ENCODE measurements at places on chromosomes 2 and 18.
A peak's percentile ranks its signal among the peaks of the same experiment; 100 is the strongest.

GRCh38 chr2:216498070-216498378 is 620 bp upstream of the RPL37A start:
- no peak for DNase-seq

DNA sequence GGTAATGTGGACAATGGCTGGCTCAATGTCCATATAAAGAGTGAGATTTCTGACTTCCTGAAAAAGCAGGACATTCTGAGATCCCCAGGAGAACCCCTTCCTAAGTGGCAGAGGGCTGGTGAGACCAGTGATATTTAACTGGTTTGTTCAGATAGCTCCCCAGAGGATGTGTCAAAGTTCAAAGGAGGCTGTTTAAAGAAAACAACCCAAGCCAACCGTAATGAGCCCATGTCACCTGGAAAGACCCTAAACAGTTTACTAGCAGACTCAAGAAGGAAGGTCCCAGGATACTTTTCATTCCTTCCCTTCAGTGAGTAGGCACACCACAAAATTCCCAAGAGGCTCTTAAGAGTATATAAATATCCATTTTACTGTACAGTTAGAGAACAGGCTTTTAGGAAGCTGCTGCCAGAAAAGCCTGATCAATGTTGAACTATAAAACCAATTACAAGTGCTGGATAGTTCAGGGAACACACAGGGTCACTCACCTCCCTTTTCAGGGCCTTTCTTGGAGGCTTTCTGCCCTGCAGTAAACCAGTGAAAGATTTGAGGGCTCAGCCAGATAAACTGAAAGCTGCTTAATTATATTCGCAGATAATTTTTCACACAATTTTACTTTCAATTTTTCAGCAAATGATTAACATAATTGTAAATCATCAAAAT is 293.5 kb downstream of the ASXL3 start:
- DNase-seq = no peak

DNA sequence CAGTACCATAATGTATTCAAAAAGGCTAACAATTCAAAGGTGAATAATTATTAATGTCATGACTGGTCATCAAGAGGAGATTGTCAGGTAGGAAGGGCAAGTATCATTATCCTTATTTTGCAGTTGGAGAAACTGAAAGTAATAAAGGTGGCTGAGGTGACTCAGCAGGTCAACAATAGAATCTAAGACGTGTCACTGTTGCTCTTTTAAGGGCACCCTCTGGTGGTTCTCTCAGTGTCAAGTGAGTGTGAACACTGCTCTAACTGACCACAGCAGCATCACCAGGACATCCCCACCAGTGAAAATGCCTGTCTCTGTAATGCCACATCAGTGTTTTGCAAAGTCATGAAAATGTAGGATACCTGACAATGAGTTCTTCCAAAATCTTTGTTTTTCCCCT is 69.7 kb downstream of the DCC start:
- no peak for DNase-seq

GRCh38 chr2:60725466-60725865 is 30.6 kb upstream of the PAPOLG start:
- no peak for DNase-seq

DNA sequence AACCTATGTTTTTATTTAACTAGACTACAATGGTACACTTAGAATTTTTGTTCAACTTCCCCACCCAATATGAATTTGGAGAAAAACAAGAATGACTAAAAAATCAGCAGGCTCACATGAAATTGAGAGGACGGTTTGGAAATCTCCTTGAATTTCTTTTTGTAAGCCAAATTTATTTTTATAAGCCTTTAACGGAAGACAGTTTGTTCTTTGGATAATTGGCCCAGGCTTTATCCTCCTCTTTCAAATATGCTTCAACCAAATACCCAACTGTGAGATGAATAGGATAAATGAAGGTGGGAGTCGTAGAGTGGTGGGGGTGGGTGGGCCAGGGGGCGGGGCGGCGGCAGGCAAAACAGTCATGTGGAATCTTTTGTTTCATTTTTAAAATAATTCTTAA is 60.6 kb downstream of the FMNL2 start:
- DNase-seq = no peak

DNA sequence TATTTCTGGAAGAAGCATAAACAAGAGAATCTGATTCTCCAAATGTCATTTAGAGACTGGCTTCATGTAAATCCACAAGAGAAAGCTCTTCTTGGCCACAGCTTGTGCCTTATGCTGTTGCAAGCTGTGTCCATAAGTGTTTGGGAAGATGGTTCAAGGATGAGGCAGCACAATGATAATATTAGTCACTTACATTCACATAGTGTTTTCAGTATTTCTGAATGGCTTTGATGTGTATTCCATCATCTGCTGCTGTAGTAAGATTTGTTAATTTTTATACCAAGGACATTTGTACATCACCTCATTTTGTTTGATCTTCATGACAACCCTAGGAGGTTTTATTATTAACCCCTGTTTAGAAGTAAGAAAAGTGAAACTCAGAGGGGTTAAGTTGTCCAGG is 29.9 kb downstream of the CREG2 start:
- DNase-seq = no peak

DNA sequence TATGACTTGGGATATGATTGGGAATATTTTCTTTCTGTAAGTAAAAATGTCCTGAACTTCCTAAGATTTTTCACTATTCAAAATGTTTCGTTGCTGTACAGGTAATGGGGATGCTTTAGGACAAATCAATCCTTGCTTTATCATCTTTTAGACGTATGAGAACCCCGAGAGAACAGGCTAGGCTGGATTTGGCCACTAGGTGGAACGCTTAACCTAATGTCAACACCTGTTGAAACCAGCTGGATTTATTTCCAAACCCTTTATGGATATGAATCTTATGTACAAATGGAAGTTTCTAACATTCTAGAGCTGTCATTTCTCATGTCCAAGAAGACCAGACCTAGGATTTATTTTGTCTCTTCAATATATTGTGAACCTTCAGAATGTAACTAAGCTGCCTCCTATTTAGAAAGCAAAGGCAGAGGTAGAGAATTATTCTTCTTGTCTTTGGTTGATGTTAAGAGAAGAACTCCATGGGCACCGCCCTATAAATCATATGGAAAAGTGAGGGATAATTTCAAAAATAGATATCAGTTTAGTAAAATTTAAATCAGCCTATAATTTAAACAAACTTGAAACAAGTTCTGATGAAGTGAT is 96.7 kb downstream of the PMAIP1 start:
- DNase-seq = no peak

GRCh38 chr2:41087946-41088345 is 636.1 kb upstream of the SLC8A1 start:
- DNase-seq = no peak

DNA sequence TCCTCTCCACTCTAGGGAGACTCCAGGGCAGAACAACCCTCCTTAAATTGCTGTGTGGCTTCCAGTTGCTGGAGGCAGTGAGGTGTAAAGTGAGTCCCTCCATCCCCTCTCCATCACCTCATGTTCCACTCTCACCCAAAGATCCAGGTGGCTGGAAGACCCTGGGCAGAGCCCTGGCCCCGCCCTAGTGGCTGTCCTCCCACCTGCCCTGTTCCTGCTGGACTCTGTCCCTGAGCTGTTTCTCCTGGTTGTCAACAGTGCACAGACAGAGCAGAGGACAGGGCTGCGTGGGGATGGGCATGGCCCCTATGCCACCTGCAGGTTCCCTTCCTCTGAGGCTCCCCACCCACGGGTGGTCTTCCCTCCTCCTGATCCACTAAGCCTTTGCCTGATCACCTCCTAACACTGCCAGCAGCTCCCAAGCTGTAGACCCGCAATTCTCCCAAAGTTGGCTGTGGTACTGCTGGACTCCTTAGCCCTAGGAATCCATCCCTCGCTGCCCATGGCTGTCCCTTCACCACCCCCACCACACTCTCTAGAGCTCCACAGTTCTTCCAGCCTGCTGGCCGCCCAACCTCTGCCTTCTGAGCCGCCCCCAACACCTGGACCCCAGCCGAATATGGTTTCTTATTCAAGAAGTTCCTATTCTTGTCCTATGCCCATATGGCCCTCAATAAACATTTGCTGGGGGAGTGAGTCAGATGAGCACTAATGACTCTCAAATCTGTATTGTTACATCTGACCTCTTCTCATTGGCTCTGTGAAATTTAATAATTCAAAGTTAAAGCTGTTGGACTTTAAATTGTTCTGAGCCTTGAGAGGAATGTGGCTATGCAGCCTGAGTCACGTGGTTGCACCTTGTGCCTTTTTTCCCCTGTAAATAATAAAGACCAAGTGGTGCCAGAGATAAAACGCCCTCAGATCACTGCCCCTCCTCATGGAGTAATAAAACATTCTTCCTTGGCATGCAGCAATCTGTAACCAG is 260.0 kb upstream of the HS6ST1 start:
- DNase-seq = no peak

GRCh38 chr2:128162266-128162665 is 71.3 kb downstream of the UGGT1 start:
- no peak for DNase-seq

DNA sequence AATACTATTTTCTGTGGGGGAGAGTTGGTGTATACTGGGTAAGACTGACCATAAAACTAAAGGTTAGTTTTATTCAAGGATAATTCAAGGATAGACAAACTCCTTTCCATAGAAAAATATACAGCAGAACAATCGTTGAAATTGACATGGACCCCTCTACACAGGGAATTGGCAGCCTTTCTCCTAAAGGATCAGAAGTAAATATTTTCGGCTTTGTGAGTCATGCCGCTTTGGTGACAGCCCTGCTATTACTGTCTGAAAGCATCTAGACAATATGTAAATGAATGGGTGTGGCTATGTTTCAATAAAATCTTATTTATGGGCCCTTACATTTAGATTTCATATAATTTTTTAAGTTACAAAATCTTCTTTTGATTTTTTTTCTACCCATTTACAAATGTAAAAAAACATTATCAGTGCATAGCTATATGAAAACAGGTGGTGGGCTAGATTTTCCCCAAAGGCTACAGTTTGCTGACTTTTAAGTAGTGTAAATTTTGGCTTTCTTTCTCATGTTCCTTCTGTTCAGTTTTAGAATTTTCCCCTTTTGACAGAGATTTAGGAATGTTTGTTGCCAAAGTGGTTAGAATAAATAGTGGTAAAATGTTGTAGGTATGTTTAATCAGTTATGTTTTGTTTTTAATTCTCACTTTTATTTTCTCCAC is 270.6 kb downstream of the DCC start:
- no peak for DNase-seq

DNA sequence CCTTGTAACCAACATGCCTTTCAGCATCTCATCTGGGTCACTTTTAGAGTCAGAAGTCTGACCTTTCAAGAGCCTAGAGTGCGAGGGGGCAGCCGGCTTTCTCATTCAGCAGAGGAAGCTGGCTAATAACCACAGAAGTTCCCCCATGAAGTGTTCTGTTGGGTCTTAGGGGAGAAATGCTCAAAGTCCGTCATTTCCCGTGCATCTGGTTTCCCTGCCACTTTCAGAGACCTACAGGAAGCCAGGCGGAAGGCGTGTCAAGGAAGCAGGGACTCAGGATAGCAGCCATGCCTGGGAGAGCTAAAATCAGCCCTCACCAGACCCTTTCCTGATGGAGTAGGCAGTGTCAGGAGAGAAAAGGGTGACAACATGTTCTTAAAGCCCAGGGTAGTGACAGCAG is 301.8 kb upstream of the ID2 start:
- no peak for DNase-seq

- DNase-seq = no peak
Observed at GRCh38 chr2:118721817-118722551, 125.5 kb downstream of the EN1 start.

DNA sequence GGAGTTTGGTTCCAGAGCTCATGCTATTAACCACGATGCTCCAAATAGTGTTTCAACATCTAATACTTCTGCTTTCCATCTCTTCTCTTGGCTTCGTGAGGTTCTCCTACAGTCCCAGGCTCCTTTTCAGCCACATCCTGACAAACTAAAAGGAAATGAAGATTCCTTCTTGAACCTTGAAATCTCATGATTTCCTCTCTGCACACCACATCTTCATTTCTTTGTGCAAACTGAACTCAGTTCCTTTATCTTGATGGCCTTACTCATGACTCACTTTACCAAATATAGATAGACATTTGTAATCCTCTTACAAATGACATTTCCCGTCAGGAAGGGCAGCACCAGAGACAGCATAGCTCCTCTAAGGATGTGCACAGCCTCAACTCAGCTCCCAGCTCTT is 50.0 kb upstream of the ITGA4 start:
- no peak for DNase-seq

GRCh38 chr2:207133458-207133819 is 32.3 kb downstream of the KLF7 start:
- no peak for DNase-seq

DNA sequence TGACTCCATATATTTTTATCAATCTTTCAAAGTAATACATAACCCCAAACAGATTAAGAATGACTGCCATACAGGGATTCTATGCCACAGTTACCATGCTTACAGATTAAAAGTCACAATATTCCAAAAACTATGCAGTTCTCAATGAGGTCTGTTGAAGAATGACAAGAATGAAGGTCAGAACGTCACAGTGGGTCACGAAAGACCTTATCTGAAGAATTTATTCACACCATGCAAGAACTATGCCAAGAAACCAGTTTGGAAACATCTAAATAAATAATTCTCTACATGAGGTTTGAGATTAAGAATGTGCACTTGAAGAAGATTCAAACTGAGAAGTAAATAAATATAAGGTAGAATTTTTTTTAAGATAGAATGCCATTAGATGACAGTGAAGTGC is 253.3 kb downstream of the EXOC6B start:
- DNase-seq = no peak

- no peak for DNase-seq
Observed at GRCh38 chr2:120349440-120349921, 3.5 kb downstream of the INHBB start.

DNA sequence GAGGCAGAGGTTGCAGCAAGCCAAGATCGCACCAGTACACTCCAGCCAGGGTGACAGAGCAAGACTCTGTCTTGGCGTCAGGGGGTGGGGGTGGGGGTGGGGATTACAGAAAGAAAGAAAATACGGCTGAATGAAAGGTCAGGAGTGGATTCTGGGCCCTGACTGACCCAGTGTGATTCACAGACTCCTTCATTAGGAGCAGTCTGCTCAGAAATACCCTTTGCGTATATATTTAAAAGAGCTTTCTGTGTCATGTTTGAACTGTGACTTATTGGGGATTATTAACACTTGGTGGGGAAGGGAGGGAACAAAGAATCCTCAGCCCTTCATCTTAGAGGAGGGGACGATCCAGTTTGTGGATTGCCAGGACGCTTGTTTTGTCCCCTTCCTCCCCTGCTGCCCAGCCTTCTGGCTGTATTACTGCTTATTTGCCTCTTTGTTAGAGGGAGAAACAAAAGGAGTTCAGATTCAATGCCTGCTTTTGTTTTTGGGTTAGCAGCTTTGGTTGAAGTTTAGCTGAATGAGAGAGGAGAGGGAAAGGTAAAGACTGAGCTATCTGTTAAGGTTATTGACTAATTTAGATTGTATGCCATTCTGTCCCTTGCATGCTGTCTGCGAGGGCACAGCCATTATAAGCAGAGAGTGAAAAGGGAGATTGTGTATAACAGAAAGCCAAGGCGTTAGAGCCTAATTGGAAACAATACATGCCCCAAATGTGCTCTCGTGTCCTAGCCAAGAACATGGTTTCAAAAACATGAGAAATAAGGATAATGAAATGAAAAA is 118.3 kb downstream of the FMNL2 start:
- peak; percentile 79 for DNase-seq

- DNase-seq = no peak
Observed at GRCh38 chr2:61543062-61543461, 4.9 kb upstream of the XPO1 start.

Measured in islet precursor cell (in vitro differentiated cells).